RPMI7951 (cell line): ENCODE measurements at places on chromosomes 7 and 10.

GRCh38 chr7:78279032-78279431 is 480.5 kb downstream of the PHTF2 start:
- DNase-seq, result peak; percentile 51

DNA sequence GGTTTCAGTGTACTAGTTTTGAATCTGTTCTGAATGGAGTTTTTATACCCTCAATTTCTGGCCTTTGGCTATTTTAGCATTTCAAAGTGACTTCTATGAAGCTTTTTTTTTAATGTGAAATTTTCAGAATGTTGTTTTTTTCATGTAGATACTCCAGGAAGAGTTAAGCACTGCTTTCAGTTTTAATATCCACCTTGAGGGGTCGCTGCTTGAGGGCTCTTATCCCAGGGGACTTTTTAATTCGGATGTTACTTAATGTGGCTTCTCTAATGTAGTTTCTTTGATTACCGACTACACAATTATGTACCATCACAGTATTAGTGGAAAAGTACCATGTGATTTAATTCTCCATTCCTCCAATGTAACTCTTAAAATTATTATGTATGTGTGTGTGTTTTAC is 5.2 kb downstream of the IFIT5 start:
- DNase-seq, result peak; percentile 29

GRCh38 chr10:79563426-79563825 is 3.2 kb upstream of the SFTPA2 start:
- DNase-seq, result no peak

GRCh38 chr10:52959810-52960209 is 187.2 kb upstream of the MBL2 start:
- DNase-seq, result no peak

DNA sequence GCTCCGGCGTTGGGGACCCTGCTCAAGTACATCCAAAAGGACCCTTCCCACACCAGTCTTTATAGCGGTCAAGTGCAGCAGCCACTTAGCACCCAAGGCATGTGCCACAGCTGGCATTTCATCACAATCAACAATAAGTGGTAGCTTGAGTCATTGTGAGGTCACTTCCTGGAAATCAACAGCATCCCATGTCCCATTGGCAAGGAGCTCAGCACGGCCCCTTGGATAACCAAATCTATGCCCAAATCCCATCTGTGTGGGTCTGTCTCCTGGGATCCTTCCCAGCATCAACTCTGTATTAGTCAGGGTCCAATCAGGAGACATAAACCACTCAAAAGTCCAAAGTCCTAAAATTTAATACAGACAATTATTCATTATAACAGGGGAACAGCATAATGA is 27.1 kb downstream of the MDH2 start:
- DNase-seq, result peak; percentile 50

DNA sequence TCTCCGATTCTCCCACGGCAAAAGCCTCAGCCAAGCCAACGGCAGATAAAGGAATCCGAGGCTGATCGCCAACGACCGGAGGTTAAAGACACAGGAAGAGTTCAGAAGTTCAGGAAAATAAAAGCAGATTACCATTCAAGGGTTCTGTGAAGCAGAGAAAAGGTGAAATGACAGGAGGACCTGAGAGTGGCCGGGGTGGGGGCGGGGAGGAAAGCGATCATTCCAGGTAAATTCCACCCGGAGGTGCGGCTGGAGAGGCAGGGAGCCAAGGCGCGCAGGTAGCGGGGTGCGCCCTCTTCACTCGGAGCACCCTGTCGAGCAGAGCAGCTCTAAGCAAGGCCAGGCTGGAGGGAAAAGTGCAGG is 35.3 kb upstream of the SEPHS1 start:
- DNase-seq, result no peak

GRCh38 chr7:113890331-113891030 is 28.3 kb downstream of the PPP1R3A start:
- DNase-seq, result no peak

GRCh38 chr7:30464231-30464671 is 14.3 kb downstream of the NOD1 start:
- DNase-seq, result no peak

GRCh38 chr10:117257721-117258120 is 16.8 kb downstream of the SLC18A2 start:
- no peak for DNase-seq

- DNase-seq, result peak; percentile 83
Measured at GRCh38 chr10:74924251-74924963, 98.0 kb downstream of the KAT6B start.

DNA sequence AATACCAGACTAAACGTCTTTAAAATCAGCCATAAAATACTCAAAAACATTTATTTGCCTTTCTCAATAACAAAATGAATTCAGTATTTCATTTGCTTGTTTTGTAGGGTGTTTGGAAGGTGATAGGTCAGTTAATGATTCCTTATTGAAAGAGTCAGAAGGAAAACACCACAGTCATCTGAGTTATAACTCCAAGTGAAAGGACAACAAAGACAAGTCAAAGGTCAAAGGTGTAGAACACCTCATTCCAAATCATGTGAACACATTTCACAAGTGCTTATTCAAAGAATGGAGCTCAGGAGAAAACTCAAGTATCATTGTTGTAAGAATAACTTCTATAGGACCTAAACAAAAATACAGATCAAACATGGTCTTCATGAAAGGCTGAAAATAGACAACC is 318.6 kb upstream of the PHF14 start:
- DNase-seq, result no peak

DNA sequence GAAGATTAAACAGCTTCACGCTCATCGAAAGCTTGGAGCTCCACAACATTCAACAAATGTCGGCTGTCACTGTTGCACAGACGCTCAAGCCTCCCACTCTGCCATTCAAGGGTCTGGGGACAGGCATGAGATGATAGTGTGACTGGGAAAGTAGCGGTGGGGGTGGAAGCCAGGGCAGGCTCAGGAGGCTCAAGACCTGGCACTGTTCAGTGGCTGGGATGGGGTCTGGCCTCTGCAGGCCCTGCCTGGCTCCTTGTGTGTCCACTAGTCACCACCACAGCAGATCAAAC is 13.5 kb upstream of the GTPBP4 start:
- DNase-seq, result no peak

DNA sequence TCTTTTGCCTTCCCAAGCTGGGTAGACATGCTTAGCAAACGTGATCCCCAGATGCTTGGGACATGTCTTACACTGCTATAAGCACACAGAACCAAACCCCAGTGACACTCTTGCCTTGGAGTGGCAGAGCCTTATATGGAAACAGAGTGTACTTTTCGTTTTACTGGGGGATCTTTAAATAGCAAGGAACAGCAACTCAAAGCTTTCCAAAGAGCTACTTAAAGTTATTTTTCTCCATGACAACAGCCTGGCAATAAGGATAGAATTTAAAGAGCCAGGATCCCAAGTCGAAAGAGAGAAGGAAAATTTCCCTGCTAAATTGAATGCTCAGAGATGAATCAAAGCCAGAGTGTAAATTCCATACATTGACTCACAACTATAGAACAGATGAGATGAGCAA is 67.8 kb downstream of the ZNF365 start:
- DNase-seq, result peak; percentile 18

GRCh38 chr7:138014686-138015085 is 12.8 kb upstream of the CREB3L2 start:
- no peak for DNase-seq

- DNase-seq, result no peak
Measured at GRCh38 chr7:42068554-42069280, 168.3 kb downstream of the GLI3 start.

DNA sequence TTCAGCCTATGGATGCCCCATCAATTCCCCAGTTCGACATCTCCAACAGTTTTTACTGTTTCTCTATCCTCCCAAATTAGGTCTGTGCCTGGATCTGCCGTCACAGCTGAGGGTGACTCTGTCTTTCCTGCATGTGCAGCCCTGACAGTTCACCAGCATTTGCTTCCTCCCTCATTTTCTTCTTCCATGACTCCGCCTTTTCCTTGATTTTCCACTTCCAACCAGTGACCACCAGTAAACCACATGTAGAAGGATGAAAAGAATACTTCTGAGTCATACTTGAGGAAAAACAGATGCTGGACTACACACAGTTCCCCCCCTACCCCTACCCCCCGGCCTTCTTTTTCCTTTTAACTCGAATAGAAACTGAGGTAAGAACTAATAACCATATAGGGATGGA is 311.8 kb upstream of the POM121L12 start:
- no peak for DNase-seq

- DNase-seq, result no peak
Measured at GRCh38 chr10:42637142-42637541, 1.2 kb downstream of the ZNF33B start.

GRCh38 chr10:15763006-15763405 is 43.3 kb upstream of the ITGA8 start:
- no peak for DNase-seq

- no peak for DNase-seq
Measured at GRCh38 chr7:127713758-127714157, 61.8 kb downstream of the SND1 start.
